ENCODE measurements at places on chromosomes 3 and 15.

GRCh38 chr3:37535526-37536432 lies 325.9 kb upstream of the CTDSPL start:
- H3K4me3 ChIP-seq = no peak overlapping the region
- peaks cover 1% of the 10 kb centered on the region for H3K27me3 ChIP-seq
- no peaks in the 10 kb centered on the region for H3K36me3 ChIP-seq
- DNase-seq = no peak
- no peak overlapping the region for H3K27ac ChIP-seq

DNA sequence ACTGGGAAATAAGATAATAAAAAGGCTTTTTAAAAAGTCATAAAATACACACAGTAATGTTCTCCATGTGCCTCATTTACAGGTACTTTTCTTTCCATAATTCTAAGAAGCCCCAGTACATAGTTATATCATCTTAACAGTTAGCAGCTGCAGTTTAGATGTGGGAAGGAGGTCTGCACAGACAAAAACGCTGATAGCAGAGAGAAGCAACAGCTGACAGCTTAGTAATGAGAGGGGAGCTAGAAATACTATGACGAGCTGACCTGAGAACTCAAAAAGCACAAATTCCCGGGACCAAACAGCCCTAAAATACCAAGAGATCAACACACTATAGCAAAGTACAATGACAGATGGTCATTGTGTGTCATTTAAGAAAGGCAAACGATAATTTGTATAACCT lies 36.7 kb upstream of the ARHGEF3 start:
- no peak overlapping the region for H3K4me3 ChIP-seq
- no peaks in the 10 kb centered on the region for H3K27me3 ChIP-seq
- no peaks in the 10 kb centered on the region for H3K36me3 ChIP-seq

DNA sequence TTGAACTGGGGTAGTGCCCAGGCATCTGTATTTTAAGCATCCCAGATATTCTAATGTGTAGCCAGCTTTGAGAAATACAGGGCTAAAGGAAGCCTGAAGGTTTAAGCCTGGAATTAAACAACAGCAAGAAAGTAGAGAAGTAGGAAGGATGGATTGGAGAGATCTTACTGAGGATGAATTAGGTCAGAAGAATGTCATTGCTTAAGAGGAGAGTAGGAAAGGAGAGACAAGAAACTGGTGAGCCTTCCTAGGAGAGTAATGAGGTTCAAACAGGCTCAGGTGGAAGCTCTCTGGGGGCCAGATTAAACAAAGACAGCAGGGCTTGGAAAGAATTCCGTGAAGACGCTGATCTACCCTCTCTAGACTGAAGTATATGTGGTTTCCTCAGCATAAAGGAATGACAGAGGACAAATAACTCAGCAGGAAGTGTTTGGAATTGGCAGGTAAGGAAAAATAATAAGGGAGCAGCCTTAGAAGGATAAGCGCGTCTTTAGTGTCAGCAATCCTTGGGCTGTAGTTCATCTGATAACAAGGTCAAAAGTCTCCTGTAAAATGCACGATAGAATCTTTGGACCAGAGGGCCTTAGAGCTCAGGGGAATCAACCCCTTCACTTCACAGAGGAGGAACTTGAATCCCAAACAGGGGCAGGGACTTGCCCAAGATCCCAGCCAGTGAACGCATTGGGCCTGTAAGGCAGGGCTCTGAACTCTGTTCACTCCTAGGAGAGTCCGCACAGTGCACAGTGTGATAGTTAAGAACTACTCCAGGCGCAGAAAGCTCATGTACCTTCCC lies 90.9 kb downstream of the TP63 start:
- H3K4me3 ChIP-seq = no peak overlapping the region
- H3K4me1 ChIP-seq = no peaks in the 10 kb centered on the region
- H3K27me3 ChIP-seq = no peaks in the 10 kb centered on the region
- no peak for DNase-seq

GRCh38 chr3:66989241-66989640 lies 8.9 kb upstream of the KBTBD8 start:
- no peaks in the 10 kb centered on the region for H3K4me1 ChIP-seq
- H3K27me3 ChIP-seq = peaks cover 2% of the 10 kb centered on the region
- H3K36me3 ChIP-seq = no peaks in the 10 kb centered on the region
- H3K4me3 ChIP-seq = no peak overlapping the region
- no peak overlapping the region for H3K27ac ChIP-seq

DNA sequence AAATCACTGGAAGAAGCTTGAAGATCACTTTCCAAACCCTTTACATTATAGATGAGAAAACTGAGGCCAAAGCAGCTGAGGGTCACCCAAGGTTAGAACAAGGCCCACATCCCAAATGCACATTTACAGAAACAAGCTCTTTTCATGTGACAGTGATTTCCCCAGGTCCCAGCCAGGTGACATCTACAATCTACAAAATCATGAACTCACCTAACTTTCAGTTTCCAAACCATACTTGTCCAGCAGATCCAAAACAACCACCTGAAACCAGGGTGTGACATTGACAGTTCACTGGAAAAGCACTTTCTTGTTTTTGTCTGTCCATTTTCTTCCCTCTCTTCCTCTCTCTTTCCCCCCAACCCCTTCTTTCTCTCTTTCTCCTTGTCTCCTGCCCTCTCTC lies 132.2 kb upstream of the PRICKLE2 start:
- H3K4me1 ChIP-seq = peaks cover 14% of the 10 kb centered on the region
- no peak overlapping the region for H3K27ac ChIP-seq
- no peak for DNase-seq
- peaks cover 2% of the 10 kb centered on the region for H3K27me3 ChIP-seq
- no peaks in the 10 kb centered on the region for H3K36me3 ChIP-seq
- H3K4me3 ChIP-seq = no peak overlapping the region

- no peak for DNase-seq
- no peak overlapping the region for H3K4me3 ChIP-seq
- H3K27me3 ChIP-seq = peaks cover 75% of the 10 kb centered on the region
- H3K4me1 ChIP-seq = peaks cover 4% of the 10 kb centered on the region
- no peaks in the 10 kb centered on the region for H3K36me3 ChIP-seq
Measured at GRCh38 chr3:137761563-137762503, 2.3 kb upstream of the SOX14 start.

GRCh38 chr15:65757256-65757655 lies 34.8 kb downstream of the DENND4A start:
- H3K36me3 ChIP-seq = peaks cover 16% of the 10 kb centered on the region
- H3K27ac ChIP-seq = no peak overlapping the region
- no peak overlapping the region for H3K4me3 ChIP-seq
- peaks cover 19% of the 10 kb centered on the region for H3K4me1 ChIP-seq
- H3K27me3 ChIP-seq = no peaks in the 10 kb centered on the region
